ENCODE measurements at places on chromosomes 5 and 9. TPM values are rescaled to one million over a fixed set of nuclear protein-coding genes. Genes with fewer than 3 reads are reported as not detected.

- DNase-seq: no peak
Measured at GRCh38 chr9:27462434-27462833, 61.7 kb upstream of the IFNK start.

DNA sequence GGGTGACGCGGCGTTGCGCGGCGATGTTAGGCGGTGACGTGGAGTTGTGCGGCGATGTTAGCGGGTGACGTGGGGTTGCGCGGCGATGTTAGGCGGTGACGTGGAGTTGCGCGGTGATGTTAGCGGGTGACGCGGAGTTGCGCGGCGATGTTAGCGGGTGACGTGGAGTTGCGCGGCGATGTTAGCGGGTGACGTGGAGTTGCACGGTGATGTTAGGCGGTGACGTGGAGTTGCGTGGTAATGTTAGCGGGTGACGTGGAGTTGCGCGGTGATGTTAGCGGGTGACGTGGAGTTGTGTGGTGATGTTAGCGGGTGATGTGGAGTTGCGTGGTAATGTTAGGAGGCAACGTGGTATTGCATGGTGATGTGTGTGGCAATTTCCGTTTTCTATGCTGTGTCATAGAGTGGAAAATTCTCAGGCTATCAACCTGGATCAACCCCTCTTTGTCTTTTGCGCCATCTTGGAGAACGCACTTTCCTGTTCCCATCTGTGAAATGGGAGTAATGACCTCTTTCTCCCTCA, 76.0 kb downstream of the ANKRD33B start:
- DNase-seq: no peak

DNA sequence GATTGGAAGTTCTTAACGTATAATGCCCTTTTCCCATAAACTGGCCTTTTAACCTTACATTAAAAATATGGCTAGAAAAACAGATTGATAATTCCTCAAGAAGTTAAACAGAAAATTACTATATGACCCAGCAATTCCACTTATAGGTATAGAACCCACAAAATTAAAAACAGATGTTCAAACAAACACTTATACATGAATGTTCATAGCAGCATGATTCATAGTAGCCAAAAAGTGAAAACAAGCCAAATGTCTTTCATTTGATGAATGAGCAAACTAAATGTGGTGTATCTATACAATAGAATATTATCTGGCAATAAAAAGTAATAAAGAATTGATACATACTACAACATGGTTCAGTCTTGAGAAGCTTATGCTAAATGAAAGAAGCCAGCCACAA, 35.5 kb downstream of the POU5F2 start:
- DNase-seq: no peak

GRCh38 chr9:127731938-127732337, 3.2 kb downstream of the TOR2A start:
- no peak for DNase-seq

The NKD2 gene
- 3.7 TPM for total RNA-seq

The TNFSF8 gene
- total RNA-seq: 0.63 TPM

The ANKDD1B gene
- total RNA-seq: 0.27 TPM

DNA sequence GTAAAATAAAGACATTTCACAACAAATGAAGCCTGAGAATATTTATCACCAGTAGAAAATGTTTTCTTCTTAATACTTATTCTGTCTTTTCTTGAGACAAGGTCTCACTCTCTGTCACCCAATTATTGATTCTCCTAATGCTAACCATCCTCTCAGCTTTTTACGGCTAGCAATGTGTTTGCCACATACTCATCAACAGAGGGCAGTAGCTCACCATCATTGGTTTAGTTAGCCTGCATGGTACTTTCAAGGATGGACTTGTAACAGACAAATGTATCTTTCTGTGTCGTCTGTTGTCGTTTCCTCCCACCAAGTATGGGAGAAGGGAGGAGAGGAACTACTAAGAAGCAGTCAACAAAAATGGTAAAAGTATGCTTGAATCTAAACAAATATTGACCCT, 5.9 kb upstream of the ACO1 start:
- no peak for DNase-seq

The SLC2A8 gene
- total RNA-seq: 16.1 TPM

DNA sequence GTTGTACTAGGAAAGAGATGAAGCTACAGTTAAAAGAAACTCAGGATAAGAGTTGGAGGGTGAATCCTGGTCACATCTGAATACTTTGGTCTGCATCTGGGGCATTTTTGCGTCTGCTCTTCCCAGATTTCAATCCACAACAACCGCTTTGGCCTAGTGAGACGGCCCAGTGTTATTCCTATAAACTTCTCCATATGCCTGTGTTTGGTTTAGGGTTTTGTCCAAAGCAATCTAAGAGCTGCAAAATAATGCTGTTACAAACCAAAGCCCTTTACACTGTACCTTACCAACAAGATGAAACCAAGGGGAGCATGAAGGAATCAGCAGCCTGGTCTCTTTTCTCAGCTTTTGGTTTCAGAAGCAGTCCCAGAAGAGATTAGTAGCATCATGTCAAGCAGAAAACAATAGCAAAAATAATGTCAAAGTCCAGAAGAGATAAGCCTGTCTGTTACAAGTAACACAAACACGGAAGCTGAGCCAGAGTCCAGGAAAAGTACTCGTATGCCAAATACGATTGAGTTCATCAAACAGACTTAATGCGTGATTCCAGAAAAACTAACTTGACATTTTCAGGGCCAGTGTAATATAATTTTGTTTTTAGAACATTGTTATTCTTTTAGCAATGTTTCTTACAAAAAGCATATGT, 379.9 kb upstream of the ACO1 start:
- DNase-seq: no peak

The SUSD3 gene
- total RNA-seq: 0.60 TPM

The SNCAIP gene
- 1.4 TPM for total RNA-seq

DNA sequence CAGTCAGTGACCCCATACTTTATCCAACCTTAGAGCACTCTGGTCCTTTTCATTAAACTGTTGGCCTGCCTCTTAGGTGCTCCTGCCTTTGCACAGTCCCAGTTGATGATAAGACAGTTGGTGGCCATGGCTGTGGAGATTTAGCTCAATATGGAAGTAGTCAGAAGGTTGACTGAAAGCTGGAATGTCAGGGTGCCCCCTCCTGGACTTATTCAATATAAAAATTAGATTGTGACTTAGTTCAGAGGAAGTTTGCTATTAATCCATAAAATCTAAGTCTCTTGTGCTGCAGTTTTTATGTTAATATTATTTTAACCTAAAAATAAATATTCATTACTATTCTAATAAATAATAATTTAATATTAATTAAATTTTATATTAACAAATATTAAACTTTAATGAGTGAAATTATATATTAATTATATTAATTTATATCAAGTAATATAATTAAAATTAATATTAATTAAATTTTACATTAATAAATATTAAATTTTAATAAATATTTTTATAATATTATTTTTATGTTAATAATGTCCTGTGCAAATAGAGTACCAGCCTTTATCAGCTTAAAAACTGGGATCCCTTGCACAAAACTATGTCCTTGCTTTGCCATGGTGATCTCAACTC, 77.7 kb upstream of the ADAMTSL1 start:
- no peak for DNase-seq
